ENCODE measurements at places on chromosomes 3 and 15. TPM values are rescaled to one million over a fixed set of nuclear protein-coding genes. Genes with fewer than 3 reads are reported as not detected.

GRCh38 chr3:49916686-49917085 lies 12.9 kb downstream of the MON1A start:
- no peak for DNase-seq

DNA sequence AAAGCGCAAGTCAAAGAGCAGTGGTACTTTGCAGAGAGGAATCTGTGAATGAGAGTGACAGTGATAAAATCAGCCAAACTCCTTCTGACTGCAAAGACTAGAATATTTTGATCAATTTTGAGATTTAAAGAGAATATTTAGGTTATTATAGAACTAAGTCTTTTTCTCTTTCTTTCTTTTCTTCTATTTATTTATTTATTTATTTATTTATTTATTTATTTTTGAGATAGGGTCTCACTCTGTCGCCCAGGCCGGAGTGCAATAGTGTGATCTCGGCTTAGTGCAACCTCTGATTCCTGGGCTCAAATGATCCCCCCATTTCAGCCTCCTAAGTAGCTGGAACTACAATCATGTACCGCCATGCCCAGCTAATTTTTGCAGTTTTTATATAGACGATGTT lies 603.7 kb upstream of the NAALADL2 start:
- DNase-seq: no peak

The CCR4 gene
- total RNA-seq: 8.6 TPM

DNA sequence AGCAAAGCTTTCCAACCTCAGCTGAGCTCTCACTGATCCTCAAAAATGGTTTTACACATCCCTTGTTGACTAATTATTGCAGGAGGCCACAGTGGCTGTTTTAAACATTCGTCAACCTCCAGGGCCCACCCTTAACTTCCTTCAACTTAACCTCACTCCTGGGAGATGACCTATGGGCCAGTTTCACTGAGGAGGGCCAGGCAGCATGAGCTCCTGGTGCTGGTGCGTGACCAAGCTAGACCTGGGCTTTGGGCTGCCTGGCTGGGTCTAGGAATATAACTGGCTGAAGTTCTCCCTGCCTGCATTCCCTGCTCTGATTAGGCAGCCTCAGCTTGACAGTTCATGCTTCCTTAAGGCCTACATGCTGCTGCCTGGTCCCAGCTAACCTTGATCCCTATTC lies 273.7 kb upstream of the ATP11B start:
- DNase-seq: no peak

The KLHL18 gene
- 51.5 TPM for total RNA-seq

The DNAH12 gene
- 0.19 TPM for total RNA-seq

DNA sequence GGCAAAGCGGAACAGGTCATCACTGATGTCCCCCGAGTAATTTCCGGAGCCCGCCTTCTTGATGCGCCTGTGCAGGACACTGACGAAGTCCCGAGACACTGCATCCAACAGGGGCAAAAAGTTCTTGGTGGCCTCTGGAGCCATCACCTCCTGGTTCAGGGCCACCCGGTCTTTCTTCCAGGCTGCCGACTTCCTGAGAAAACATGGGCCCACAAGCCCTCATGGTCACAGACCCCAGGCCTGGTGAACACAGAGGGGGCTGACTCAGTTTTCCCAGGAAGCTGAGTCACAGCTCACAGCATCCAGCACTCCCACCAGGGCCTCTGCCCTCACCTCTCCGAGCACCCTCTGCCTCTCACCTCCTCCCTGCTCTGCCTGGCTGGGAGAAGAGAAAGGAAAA lies 22.4 kb downstream of the CYP11A1 start:
- DNase-seq: no peak

GRCh38 chr3:197376020-197376419 lies 77.6 kb upstream of the DLG1 start:
- DNase-seq: no peak

DNA sequence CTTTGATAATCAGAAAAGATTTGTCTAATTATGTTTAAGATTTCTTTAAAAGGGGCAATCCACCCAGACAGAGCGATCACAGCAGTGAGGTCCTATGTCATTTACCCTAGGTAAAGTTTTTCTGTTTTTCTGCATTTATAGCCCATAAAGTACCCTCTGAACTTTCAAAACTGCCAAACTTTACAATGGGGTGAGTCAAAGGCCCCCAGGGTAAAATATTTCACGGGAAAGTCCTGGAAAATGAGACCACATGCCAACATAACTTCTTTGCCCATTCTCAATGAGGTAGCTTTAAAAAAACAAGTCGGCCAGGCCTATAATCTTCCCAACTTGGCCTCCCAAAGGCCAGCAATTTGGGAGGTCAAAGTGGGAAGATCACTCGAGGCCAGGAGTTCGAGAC lies 53.0 kb downstream of the SUCLG2 start:
- no peak for DNase-seq

DNA sequence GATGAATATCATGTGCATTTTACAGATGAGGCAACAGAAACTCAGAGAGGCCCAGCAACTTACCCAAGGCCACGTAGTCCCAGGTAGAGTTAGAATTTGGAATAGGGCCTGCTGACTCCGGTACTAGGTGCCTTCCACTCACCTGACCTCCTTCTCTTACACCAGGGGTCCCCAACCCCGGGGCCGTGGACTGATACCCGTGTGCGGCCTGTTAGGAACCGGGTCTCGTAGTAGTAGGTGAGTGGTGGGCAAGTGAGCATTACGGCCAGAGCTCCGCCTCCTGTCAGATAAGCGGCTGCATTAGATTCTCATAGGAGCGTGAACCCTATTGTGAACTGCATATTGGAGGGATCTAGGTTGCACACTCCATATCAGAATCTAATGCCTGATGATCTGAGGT lies 64.8 kb downstream of the SMAD3 start:
- no peak for DNase-seq

DNA sequence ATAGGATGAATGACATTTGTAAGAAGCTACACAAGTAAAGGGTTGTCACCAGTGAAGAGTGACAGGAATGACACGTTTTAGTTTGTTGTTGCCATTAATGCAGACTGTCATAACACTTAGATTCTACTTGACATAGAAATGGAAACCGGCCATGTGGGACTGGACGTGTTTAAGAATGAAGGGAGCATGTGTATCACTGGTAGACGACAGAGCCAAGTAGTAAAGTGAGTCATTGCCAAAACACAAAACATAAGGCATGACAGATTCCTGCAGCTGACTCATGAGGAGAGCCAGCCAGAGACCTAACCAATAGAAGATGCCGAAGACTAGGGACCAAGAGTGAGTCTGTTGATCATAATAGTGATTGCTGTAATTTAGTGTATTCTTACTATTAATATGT lies 106.2 kb upstream of the PLAAT1 start:
- no peak for DNase-seq

- DNase-seq: no peak
Observed at GRCh38 chr3:99863588-99863987, 45.9 kb downstream of the CMSS1 start.

The CELF6 gene
- 0.24 TPM for total RNA-seq

The TNNC1 gene
- total RNA-seq: 0.41 TPM

GRCh38 chr3:30682434-30683155 lies 76.2 kb downstream of the TGFBR2 start:
- DNase-seq: no peak

DNA sequence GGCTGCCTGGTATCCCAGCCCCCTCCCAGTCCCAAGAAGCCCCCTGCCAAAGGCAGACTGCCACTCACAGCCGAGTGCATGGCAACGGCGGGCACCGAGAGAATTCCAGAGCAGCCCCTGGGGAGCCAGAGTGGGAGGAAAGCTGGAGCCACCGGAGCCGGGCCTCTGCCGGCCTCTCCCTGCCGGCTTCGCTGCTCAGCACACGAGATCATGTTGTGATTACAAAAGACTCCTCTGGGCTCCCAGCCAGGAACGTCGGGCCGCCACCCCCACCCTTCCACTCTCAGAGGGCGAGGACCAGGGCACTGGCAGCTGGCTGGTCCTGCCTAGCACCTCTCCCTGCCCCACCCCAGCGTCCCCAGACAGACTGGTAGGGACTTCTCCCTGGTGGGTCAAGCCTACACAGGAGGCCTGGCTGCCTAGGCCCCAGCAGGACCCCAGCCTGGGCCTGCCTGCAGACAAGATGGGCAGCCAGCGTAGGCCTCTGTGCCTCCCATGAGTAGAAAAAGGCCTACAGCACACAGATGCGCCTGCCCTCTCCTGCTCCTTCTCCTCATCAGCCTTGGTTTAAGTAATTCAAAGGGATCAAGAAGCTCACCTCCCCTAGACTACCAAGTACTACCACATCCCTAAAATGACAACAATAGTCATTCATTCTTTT lies at the start of gene CCDC9B:
CCDC9B (minus strand) TSS at position 200 of the 661 bp plus-strand sequence; CDS start at position 80, 120 bp downstream.
- DNase-seq: no peak

The ZBTB20 gene
- 4.2 TPM for total RNA-seq

DNA sequence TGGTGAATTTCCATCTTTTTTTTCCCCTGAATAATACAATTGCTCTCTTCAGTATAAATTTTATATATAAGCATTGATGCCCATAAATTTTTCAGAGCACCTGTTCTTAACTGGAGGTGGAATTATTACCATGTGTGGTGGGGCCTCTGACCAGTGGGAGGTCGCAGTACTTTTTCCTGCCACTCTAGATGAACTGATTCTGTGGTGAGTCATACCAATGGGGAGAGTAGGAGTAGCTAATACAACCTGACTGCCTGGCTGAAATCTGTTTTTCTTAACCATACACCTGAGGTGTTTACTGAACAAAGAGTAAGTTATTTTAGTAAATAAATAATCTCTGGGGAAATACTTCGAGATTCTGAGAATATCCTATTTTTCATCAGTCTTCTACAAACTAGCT lies 67.2 kb downstream of the UNC13C start:
- DNase-seq: no peak

DNA sequence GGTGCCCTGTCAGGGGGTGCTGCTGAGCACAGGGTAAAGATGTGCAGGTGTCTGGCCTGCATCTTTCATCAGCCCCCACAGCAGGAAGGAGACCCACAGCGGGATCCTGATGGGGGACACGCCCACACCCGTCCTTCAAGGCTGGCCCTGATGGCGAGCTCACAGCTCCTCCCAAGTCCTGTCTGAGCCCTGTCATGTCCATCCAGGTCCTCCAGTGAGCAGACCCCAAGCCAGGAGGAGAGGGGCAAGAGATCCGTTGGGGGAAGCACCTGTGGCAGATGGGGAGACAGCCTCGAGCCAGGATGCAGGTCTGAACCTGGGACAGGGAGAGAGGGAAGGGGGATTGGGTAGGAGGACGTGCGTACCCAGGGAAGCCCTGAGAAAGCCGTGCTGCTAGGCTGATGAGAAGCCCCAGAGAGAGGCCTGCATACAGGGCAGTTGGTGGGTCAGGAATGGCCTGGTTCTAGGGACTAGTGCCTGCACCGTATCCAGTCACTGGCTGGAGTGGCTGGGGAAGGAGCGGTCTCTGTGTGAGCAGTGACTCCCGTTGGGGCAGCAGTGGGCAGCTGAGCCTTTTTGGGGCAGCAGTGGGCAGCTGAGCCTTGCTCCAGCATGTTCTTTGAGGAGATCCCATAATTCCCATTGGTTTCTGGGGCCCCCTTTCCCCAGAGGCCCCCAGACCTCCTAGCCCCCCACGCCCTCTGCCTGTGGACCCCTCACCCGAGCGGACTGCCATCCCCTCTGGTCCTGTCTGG lies 133.3 kb upstream of the MEF2A start:
- DNase-seq: no peak

The CLEC3B gene
- not detected for total RNA-seq

The AKAP13 gene
- 67.0 TPM for total RNA-seq

GRCh38 chr15:56716334-56716733 lies 17.0 kb downstream of the ZNF280D start:
- DNase-seq: no peak

DNA sequence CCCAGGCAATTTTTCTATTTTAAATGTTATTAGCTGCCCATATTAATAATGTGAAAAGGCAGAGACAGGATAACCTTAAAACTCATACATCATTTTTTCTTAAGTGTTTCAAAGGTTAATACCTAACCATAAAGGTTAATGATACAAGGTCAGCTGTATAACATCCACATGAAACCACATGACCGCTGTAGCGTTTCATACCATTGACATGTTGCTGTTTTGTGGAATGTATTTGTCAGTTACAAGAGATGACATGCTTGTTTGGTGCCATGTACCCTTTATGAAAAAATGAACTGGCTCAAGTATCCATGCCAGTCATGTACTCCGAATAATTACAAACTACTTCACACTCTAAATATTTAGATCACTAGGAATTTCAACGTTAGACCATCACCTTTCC lies 207.4 kb downstream of the FMN1 start:
- DNase-seq: no peak

- no peak for DNase-seq
Observed at GRCh38 chr3:61841111-61841845, 279.9 kb downstream of the PTPRG start.

The MGLL gene
- 103 TPM for total RNA-seq

DNA sequence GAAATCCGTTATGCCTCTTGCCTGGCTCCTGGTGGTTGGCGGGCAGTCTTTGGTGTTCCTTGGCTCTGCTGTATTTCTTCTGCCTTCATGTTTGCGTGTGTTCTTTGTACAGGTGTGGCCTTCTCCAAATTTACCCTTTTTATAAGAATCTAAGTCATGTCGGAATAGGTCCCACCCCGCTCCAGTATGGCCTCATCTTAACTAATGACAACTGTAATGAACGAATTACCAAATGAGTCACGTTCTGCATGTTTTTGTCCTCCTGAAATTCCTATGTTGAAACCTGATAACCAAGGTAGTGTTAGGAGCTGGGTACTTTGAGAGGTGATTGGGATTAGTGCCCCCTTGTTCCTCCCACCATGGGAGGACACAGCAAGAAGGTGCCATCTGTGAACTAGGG lies 71.1 kb downstream of the ITPR1 start:
- no peak for DNase-seq

GRCh38 chr3:30764891-30765290 lies 129.6 kb downstream of the GADL1 start:
- DNase-seq: no peak

DNA sequence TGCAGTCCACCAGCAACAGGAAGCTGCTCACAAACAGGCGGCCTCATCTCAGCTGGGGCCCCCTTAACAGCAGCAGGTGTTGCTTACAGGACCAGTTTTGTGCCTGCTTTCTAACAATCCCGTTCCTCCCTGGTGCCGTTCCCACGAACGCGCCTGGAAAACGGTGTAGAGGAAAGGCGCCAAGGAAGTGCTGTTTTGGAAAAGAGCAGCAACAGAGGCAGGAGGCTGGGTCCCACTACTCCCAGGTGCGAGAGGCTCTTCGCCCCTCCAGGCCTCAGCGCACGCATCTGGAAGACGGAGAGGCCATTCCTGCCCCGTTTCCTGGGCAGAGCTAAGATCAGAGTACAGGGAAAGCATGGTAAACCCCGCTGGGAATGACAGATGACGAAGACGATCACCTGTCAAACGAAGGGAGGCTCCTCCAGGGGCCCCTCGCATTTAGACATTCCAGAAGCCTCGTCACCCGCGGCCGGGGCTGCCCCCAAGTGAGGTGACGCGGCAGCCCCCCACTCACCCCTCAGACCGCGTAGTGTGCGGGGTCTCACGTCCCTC lies 603 bp downstream of the SCAPER start:
- DNase-seq: no peak

DNA sequence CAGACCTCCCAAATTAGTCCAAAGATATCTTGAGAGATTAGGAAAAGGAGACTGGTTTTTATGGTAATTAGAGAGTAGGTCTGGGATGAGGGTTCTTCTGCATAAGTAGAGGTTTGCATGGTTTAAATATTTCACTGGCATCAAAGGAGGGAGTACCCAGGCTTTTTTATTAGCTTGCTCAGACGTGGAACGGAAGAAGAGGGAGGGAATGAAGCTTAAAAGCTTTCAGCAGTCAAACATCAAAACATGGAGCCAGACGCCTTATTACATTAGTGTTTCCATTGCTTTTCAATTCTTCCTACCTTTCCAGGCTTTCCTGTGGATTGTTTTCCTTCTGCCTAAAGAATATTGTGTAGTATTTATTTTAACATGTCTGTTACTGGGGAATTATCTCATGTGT lies 342.1 kb upstream of the SOX2 start:
- DNase-seq: no peak

The SCG5 gene
- total RNA-seq: 0.53 TPM
